HS-27A (cell line): ENCODE measurements at places on chromosomes 12 and 14.

- DNase-seq: no peak
Measured at GRCh38 chr12:77064896-77065360, 441 bp downstream of the E2F7 start.

GRCh38 chr12:84412226-84412625 is 500.4 kb downstream of the SLC6A15 start:
- no peak for DNase-seq

DNA sequence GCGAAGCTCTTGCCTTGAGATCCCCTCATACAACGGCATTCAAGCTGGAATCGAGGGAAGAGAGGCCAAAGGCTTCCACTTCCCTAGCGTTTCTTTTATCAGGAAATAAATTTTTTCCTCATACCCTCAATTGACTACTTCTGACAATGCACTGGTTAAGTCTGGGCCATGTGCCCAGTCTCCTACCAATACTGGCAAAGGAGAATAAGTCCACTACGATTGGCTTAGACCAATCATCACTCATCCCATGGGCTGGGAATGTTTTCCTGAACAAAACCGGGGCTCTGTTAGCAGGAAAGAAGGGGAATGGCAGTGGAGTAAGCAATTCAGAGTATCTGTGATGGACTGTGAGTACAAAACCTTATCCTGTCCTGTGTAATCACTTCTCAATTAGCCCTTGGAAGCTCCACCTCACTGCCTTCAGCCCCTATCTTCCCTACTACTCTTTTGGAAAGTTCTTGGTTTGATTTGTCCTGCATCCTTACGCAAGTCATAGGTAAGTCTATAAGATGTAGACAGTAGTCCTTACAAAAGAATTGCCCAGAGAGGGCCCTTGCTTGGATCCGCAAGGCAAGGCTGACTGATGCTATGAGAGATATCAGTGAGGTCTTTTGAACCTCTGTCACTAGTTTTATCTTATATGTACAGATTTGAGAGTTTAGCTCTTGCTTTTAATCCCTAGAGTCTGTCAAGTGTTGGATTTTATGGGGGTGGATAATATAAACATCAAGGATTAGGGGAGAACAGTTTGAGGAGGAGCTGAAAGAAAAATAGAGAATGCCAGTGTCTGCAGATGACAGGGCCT is 36.3 kb upstream of the CDK17 start:
- DNase-seq: no peak

DNA sequence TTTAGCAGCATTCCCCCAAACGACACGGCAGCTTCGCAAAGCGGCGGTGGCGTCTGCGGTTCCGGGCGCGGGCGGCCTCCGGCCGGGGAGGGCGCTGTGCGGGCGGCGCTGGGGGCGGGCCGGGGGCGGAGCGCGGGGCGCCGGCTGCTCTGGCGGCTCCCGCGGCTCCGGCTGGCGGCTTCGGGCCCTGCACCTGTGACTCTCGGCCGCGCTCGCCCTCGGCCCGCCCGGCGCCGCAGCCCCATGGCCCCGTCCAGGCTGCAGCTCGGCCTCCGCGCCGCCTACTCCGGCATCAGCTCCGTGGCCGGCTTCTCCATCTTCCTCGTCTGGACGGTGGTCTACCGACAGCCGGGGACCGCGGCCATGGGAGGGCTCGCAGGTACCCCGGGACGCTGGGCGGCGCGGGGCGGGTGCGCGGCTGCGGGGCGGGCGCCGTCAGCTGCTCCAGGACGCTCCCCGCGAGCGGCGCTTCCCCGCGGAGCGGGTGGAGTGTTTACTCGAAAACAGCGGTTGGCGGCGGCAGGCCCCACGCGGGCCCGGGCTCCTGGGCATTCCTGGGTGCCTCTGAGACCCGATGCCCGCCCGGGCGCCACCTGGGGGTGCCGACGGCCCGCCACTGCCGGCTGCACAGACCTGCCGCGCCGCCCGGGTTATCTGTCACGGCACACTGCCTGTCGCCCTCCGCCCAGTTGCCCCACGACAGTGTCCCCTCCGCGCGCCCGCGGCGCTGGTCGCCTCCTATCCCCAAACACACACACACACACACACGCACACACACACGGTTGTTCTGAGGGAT is at the start of gene SLC48A1:
TSS of gene SLC48A1 (plus strand) at position 177 of the 796 bp plus-strand sequence. CDS start at position 244, 67 bp downstream.
- DNase-seq: no peak

GRCh38 chr12:11891754-11892386 is 178.9 kb upstream of the BCL2L14 start:
- no peak for DNase-seq

GRCh38 chr12:130642856-130643255 is 73.2 kb downstream of the RIMBP2 start:
- DNase-seq: no peak

DNA sequence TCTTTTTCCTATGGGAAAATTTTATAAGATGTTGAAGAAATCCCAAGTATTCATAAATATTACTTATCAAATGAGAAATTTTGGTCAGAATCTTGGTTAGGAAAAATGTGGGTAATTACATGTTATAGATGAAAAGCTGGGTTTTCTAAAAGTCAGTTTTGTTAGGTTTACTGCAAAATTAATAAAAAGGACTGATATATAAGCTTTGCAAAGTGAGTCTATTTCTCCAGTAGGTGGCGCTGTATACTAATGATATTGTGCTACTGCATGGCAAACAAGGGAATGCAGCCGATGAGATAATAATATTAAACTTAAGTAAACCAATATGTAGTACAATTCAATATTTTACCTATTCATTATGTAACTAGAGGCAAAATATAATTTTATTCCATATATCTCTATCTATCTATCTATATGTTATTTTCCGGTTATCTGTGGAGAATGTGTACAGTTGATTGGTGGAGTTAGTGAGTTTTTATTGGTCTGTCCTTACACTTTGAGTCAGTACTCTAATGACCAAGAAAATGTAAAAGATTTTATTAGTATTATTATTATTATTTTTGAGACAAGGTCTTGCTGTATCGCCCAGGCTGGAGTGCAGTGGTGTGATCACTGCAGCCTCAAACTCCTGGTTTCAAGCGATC is 32.9 kb downstream of the MIPOL1 start:
- peak; percentile 35 for DNase-seq

GRCh38 chr14:59576332-59577294 is at the start of gene CCDC175:
CCDC175 (minus strand) TSS chr14:59576812; CDS start chr14:59576775, 37 bp downstream.
- DNase-seq: no peak

DNA sequence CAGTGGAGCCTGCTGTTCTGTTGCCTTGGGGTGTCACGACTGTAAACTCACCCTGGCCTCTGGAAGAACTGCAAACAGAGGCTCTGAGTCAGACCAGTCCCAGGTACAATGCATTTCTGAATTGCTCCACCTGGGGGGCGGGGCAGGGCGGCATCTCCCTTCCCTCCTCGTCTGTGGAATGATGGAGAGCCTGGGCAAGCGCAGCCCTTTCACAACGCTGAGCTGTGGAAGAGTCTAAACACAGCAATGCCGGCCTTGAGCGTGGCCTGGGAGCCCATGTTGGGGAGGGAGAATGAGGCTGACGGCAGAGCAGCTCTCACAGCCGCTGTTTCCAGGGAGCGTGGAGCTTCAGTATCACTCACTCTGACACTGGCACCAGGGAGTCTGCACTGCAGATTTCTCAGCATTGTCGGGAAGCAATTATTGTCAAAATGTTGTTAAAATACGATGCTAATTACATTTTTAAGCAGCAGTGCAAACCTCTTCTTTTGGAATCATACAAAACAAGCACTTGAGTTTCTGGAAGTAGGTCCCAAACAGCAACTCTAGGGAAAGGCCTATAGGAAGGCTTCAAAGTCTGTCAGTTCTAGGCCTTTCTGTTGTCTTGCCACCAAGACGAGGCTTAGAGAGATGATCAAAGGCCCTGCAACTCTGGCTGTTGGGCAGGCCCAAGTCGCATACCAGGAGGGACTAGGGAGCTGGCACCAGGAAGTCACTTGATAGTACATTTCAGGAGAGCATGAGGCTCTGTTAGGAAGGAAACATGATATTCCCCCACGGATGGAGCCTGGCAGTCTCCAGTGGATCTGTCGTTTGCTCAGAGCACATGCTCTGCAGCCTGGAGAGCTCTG is 244.0 kb upstream of the FKBP4 start:
- no peak for DNase-seq

GRCh38 chr14:35387713-35388579 is 16.6 kb downstream of the NFKBIA start:
- DNase-seq: no peak

- no peak for DNase-seq
Measured at GRCh38 chr14:68266998-68267397, 447.4 kb downstream of the RAD51B start.

DNA sequence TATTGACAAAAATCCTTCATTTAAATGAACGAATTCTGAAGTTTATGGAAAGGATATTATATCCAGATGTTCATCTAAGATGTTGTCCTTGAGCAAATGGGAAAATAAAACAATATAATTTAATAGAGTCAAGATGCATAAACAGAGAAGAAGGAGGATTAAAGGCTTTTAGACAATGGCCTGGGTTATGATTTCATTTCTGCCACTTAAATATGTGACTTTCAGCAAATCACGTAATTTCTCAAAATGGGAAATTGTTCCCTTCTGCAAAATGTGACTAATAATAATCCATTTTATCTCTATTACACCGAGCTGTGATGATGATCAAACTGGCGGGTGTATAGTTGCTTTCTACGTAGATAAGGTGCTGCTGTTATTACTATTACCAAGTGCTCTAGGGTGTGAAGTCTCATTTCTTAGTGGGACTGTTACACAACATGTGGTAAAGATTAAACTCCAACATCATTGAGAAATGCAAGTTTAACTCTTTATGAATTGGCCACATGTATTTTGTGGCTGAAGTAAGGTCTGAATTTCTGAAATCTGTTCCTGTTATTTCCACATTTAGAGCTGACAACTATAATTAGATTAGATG is 157.0 kb downstream of the MYRFL start:
- no peak for DNase-seq

- DNase-seq: no peak
Measured at GRCh38 chr14:54261283-54261682, 135.5 kb upstream of the CDKN3 start.

DNA sequence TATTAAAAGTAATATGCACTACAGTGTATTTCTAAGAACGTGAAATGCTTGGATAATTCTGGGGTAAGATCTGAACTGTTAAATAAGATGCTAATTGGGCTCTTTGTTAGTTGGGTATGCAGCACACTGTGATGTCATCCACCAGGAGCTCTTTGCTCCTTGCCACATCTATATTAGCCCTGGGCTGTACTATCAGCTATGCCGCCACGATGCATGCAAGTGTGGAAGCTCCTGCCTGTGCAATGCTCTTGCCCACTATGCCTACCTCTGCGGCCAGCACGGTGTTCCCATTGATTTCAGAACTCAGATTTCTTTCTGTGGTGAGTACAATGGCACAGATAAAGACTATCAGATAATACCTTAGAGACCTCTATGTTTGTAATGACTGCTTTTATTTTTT is 165.6 kb downstream of the OTOGL start:
- DNase-seq: no peak

DNA sequence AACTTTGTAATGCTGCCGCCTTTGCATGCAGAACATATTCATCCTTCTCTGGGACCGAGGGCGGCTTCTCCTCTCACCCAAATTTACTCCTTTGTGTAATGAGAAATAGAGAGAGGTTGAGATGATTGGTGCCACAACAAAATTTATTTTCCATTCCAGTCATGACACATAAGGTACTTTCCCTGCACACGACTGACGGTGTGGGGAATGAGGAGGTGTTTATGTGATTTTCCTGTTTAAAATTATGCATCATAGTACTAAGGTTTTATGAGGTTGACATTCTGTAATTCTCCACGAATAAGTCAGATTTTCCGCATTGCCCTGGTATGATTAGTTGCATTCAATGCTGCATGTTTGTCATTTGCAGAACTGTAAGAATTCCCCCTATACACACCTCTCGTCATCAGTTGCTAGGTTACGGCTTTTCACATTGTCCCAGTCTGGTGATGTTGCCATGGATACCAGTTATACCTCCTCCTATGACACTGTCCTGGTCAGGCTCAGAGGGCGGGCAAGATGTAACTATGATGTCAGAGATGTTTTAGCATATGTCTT is 23.1 kb downstream of the BICDL1 start:
- DNase-seq: no peak

- peak; percentile 31 for DNase-seq
Measured at GRCh38 chr14:99479906-99480869, at the start of gene SETD3. SETD3 (minus strand) TSS chr14:99480859; CDS start chr14:99465805, 15,054 bp downstream.

- no peak for DNase-seq
Measured at GRCh38 chr14:102736956-102737355, 40.3 kb upstream of the TRAF3 start.

DNA sequence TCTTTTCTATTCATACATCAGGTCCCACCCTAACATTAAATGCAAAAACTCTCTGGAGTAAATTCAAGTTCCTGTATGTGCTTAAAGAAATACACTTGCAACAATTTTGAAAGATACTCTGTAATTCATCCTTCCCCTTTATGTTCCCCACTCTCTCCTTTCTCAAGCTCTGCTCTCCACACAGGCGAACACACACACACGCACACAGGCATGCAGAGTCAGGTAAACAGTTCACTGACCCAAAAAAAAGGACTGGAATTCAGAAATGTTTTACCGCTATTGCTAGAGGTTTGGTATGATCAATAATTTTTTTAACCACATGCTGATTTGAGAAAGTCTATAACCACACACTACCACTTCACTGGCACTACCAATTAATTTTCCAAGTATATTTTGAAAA is 152.4 kb upstream of the TMCC3 start:
- DNase-seq: no peak

DNA sequence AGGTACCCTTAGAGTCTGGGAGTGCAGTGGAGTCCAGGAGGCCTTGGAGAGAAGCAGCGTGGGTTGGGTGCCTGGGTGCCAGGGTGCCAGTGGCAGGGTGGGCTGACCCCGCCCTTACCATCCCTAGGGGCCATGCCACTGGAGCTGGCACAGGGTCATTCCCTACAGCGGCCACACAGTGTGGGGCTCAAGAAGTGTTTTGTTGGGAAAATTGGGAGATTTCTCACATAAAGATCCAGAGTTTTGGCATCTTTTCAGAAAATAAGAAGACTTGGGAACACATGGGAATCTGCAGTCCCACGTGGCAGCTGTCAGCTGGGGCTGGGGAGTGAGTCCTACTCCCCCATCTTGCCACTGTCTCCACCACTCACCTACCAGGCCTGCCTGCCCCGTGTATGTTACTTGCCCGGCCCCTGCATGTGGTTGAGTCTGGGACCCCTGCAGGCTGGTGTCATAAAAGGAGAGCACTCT is 4.2 kb downstream of the VASH1 start:
- no peak for DNase-seq

DNA sequence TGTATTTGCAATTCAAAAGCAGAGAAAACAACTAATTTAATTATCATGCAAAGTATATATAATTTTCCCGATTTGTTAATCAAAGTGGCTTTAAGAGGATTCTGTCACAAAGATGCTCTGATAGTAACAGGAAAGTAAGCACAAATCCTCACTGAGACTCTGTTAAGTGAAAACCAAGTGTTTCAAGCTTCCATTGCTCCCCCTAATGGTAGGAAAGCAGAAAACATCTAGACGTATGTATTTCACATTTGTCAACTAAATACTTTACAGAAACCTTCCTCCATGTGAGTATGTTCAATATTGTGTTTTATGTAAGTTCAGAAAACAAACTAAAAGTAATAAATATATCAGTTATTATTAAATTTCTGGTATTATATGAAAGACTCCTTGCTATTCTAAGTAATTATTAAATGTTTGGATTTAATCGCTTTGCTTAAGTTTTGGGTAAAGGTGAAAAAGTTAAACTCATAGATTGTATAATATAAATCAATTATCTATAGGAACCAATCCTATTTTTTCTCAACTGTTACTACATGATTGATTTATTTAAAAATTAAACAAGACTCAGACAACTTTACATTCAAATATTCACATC is 1.5 kb upstream of the NTS start:
- DNase-seq: peak; percentile 26

GRCh38 chr12:72989458-72989947 is 717.3 kb downstream of the TRHDE start:
- DNase-seq: no peak
